ENCODE measurements at places on chromosomes 16 and 17. TPM values are rescaled to one million over a fixed set of nuclear protein-coding genes. Genes with fewer than 3 reads are reported as not detected.
A peak's percentile ranks its signal among the peaks of the same experiment; 100 is the strongest.

DNA sequence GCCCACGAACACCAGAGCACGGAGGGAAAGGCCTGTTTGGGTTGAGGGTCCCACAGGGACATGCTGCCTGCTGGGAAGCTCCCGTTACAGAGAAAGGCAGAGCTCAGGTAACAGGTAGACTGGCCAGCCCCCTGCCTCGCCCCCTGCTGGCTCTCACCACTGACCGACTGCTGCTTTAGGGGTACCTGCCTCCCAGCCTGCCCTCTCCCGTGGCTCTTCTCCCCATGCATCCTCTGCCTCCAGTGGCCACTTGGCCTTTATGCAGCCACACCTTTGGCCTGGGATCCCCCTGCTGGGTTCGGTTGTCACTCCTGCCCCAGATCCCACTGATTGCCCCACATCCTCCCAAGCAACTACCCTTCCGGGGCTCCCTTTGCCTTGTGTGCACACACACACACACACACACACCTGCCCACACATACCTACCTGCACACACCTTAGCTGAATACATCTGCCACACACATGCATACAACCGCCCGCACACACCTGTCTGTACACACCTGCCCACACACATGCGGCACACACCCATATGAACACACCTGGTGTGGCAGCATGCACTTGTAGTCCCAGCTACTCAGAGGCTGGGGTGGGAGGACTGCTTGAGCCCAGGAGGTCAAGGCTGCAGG, 7.1 kb downstream of the MCRIP1 start:
- H3K36me3 ChIP-seq: peaks cover 24% of the 10 kb centered on the region
- peaks cover 38% of the 10 kb centered on the region for H3K4me1 ChIP-seq
- no peak overlapping the region for H3K27ac ChIP-seq
- no peak overlapping the region for H3K4me3 ChIP-seq

DNA sequence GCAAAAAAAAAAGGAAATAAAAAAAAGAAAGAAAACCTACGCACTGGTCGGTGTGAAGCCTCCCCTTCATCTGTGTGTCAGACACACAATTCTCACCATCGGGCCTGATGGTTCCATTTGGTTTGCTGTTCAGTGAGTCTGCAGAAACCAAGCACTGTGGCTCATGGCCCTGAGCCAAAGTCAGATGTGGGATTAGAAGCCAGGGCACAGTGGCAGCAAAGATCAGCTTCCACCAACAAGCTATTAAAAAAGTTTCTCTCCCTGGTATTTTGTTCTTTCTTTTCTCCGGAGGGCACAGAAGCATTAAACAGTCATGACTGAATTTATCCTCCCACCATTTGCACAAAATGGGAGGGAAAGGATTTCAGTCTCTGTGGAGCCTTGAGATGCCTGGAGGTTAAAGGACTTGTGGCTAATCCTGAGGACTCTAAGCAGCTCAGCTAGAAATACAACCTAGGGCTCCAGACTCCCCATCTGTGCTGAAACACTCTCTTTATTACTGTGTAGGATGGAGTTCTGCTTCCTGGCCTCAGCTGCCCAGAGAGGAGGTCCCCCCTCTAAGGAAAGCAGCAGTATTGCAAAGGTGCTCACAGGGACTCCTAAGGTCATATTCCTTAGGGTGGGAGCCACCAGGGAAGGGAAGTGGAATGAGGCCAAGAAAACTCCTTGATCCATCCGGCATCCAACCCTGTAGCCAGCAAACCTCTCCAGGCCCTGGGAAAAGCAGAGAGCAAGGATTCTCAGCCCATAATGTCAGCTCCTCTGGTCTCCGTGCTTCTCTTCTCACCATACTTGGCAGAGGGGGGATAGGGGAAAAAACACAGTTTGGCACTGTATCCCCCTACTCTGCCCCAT, 28.2 kb downstream of the SLC39A11 start:
- peaks cover 10% of the 10 kb centered on the region for H3K4me1 ChIP-seq
- H3K27me3 ChIP-seq: no peaks in the 10 kb centered on the region
- H3K4me3 ChIP-seq: no peak overlapping the region
- no peaks in the 10 kb centered on the region for H3K36me3 ChIP-seq
- H3K27ac ChIP-seq: no peak overlapping the region

DNA sequence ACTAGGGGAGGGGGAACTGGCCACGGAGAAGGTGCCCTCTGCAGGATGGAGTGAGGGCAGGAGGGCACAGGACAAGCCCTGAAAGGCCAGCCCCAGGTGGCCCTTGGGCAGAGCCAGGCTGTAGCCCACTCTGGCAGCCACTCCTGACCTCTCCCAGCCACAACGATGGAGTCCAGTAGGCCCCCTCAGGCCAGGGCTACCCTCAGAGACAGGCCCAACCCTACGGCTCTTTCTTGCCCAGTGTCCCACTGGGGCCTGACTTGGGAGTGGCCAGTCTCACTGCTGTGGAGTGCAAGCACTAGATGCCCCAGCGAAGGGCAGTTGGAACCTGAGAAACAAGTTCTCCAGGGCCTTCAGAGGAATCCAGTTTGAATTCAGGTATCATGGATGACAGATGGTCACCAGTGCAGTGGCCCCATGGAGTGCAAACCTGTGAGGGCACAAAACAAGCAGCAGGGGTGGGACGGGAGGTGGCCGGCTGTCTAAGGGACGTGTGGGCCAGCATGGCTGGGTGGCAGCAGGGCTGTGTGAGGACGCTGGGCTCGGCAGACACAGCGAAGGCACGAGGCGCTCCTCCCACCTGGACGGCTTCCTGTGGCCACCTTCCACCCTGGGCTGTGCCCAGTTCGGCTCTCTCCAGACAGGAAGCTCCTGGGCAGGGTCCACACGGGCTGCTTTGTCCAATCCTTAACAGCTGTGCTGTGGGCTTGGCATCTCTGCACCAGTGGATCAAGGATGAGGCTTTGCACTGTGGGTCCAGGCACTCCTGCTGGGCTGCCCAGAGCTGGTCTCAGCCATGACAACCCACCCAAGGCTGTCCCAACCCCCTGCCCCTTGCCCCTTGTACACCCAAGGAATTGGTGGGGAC, 72.1 kb downstream of the AMFR start:
- no peak overlapping the region for H3K4me3 ChIP-seq
- H3K4me1 ChIP-seq: no peaks in the 10 kb centered on the region
- H3K27me3 ChIP-seq: no peaks in the 10 kb centered on the region
- no peak overlapping the region for H3K27ac ChIP-seq
- no peaks in the 10 kb centered on the region for H3K36me3 ChIP-seq

- H3K36me3 ChIP-seq: no peaks in the 10 kb centered on the region
- no peaks in the 10 kb centered on the region for H3K4me1 ChIP-seq
- H3K27me3 ChIP-seq: no peaks in the 10 kb centered on the region
- no peak overlapping the region for H3K4me3 ChIP-seq
Measured at GRCh38 chr17:33653399-33653788, 360.3 kb upstream of the ASIC2 start.

- no peak for DNase-seq
- peak overlapping the region; percentile 38 for H3K27ac ChIP-seq
- H3K4me3 ChIP-seq: no peak overlapping the region
- H3K4me1 ChIP-seq: peaks cover 40% of the 10 kb centered on the region
Measured at GRCh38 chr16:68289621-68290329, 21.0 kb downstream of the SLC7A6OS start.

DNA sequence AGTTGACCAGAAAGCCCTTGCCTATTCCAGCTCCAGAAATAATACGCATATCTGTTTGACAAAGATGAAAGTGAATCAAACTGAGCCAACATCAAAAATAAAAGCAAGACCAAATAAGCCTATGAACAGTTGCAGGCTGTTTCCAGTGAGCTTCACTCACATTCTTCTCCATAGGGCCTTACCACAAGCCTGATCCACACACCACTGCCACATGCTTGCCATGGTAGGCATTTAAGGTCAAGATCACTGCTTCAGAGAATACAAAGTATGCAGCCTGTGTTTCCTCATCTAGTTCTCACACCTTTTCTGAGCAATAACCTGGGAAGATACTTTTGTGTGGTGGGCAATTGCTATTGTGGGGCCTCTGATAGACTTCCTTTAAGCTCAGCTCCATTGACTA, 1060.2 kb downstream of the CDH11 start:
- H3K4me1 ChIP-seq: no peaks in the 10 kb centered on the region
- no peak for DNase-seq
- H3K4me3 ChIP-seq: no peak overlapping the region
- H3K36me3 ChIP-seq: no peaks in the 10 kb centered on the region
- no peak overlapping the region for H3K27ac ChIP-seq

DNA sequence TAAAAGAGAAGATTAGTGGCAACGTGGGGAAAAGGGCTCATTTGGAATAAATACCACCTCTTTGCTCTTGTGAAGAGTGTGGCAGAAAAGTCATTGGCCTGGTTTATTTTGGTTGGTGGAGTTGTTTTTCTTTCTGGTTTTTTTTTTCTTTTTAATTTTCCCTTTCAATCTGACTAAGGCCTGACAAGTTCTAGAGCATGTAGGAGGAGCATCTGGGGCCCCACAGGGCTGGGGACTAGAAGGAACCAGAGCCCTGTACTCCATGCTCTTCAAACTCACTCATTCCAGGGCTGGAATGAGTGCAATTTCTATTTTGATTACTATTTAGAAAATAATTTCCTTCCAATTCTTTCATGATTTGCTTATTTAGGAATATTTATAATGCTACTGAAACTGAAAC, 13.3 kb downstream of the IRX5 start:
- H3K27me3 ChIP-seq: peaks cover 85% of the 10 kb centered on the region
- no peak overlapping the region for H3K4me3 ChIP-seq
- H3K4me1 ChIP-seq: peaks cover 24% of the 10 kb centered on the region
- peaks cover 12% of the 10 kb centered on the region for H3K36me3 ChIP-seq
- DNase-seq: no peak
- no peak overlapping the region for H3K27ac ChIP-seq

DNA sequence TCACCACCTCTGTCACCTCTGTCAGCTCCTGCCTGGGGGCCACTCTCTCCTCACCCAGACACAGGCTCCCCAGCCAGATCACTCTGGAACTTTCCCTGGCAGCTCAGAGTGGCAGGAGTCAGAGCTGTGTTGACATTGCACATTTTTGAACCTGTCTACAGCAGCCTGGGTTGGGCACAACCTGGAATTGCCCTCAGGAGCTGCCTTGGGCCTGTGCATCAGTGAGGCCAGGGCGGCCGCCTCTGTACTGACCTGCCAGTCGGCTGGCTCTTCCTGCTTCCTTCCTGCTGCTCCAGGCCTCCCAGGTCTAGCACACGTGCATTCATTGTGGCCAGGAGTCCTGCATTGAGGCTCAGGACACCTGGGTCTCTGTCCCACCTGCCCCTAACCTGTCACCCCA, 14.2 kb upstream of the TMEM11 start:
- H3K27ac ChIP-seq: no peak overlapping the region
- H3K4me3 ChIP-seq: no peak overlapping the region
- no peaks in the 10 kb centered on the region for H3K4me1 ChIP-seq
- H3K27me3 ChIP-seq: no peaks in the 10 kb centered on the region

DNA sequence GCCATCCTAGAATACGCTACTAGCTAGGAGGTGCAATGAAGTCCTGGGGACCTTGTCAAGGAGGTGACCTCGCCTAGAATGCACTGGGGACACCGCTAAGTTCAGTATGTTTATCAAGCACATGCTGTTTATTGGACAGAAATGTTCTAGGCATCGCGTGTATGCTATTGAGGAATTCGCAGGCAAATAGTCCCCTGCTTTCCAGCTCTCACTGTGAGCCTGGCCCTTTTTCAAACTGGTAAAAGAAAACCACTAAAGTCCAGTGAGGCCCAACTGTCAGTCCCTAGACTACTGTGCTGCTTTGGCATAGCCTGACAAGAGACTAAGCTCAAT, 1.2 kb upstream of the FAM222B start:
- no peak overlapping the region for H3K27ac ChIP-seq
- H3K27me3 ChIP-seq: no peaks in the 10 kb centered on the region
- no peaks in the 10 kb centered on the region for H3K36me3 ChIP-seq
- no peak overlapping the region for H3K4me3 ChIP-seq
- DNase-seq: no peak
- H3K4me1 ChIP-seq: peaks cover 6% of the 10 kb centered on the region

GRCh38 chr16:59604354-59604753, 870.2 kb upstream of the GOT2 start:
- no peak overlapping the region for H3K4me3 ChIP-seq
- no peak overlapping the region for H3K27ac ChIP-seq
- H3K27me3 ChIP-seq: no peaks in the 10 kb centered on the region
- H3K4me1 ChIP-seq: no peaks in the 10 kb centered on the region
- DNase-seq: no peak

DNA sequence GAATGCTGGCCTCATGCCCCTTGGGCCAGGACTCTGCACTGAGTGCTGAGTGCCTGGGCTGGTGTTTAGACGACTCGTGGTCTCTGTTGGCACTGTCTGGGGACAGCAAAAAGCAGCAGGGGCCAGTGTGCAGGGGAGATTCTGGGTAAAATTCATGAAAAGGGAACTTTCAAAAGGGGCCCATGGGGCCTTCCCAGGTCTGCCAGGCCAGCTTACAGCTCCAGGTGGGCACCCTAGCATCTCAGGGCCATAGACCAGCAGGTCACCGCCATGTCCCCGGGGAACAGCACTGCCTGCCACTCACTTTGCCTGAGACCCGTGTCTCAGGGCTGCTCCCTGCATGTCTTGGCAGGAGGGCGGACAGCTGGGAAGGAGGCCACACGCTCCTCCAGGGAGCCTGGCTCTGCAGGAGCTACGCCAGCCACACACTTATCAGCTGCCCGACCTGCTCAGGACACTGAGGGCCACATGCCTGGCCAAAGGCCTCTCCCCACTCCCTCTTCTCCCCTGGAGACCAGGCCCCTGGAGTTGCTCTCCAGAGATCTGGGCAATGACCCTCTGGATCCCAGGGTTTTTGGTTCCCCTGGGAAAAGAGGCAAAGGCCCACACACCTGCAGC, 8.8 kb upstream of the FASN start:
- H3K27ac ChIP-seq: peak overlapping the region; percentile 91
- DNase-seq: no peak
- H3K27me3 ChIP-seq: no peaks in the 10 kb centered on the region
- no peaks in the 10 kb centered on the region for H3K36me3 ChIP-seq

DNA sequence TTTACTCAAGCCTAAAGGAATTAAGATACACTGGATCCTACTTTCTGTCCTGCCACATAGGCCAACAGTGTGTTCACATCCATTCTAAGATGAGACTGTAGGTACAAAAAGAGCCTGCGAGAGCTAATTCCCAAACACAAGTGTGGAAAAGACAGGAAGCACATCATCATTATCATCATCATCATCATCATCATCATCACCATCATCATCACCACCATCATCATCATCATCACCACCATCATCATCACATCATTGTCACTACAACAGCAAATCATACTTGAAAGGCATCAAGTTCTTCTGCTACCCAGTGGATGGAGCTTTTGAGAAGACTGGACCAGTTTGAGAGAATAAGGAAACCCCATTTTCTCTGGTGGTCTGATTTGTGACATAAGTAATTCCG, 268.1 kb downstream of the HS3ST3A1 start:
- H3K4me1 ChIP-seq: no peaks in the 10 kb centered on the region
- H3K27me3 ChIP-seq: no peaks in the 10 kb centered on the region
- H3K4me3 ChIP-seq: no peak overlapping the region

GRCh38 chr17:61467416-61468262, 15.4 kb downstream of the TBX4 start:
- no peaks in the 10 kb centered on the region for H3K4me1 ChIP-seq
- no peaks in the 10 kb centered on the region for H3K36me3 ChIP-seq

- no peak for DNase-seq
- H3K27ac ChIP-seq: no peak overlapping the region
- H3K4me3 ChIP-seq: no peak overlapping the region
- no peaks in the 10 kb centered on the region for H3K27me3 ChIP-seq
- no peaks in the 10 kb centered on the region for H3K4me1 ChIP-seq
- no peaks in the 10 kb centered on the region for H3K36me3 ChIP-seq
Measured at GRCh38 chr17:70499067-70499786, 329.9 kb downstream of the KCNJ2 start.

The BCO1 gene
- total RNA-seq: 0.59 TPM

The CAVIN1 gene
- 67.8 TPM for total RNA-seq

The SLC38A7 gene
- 11.3 TPM for total RNA-seq

The EME2 gene
- total RNA-seq: 8.8 TPM

The TEDC2 gene
- 1.1 TPM for total RNA-seq

The MT1E gene
- 106 TPM for total RNA-seq

The G6PC1 gene
- not detected for total RNA-seq
